CD4-positive, alpha-beta T cell treated with Interferon alpha-2 for 1 hour (primary cell): ENCODE measurements at places on chromosomes 12 and 14.

DNA sequence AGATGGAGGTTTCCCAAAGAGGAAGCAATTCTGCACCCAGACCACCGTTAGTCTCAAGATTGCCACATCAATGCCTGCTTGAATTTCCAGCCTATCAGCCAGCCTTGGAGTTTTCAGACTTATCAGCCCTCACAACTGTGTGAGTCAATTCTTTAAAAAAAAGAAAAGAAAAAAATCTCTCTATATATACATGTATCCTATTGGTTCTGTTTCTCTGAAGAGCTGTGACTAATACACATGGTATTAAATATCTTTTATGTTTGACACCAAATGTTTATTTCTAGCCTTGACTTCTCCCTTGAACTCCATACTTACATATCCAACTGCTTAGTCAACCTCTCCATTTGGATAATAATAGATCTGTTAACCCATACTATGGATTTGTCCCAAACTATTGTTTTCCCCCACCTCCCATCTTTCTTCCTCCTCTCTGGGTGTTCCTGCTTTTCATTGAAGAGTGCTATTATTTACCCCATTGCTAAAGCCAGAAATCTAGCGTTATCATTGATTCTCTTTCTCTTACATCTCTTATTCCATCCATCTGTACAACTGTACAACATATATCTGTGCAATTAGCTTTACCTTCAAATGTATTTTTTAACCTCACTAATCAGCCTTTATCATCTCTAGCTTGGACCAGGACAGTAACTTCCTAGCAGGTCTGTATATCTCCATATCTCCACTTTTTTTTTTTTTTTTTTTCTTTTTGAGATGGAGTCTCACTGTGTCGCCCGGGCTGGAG is 22.7 kb upstream of the EID3 start:
- no peak for DNase-seq

GRCh38 chr12:97259098-97259497 is 203.5 kb upstream of the RMST start:
- no peak for DNase-seq

- no peak for DNase-seq
Observed at GRCh38 chr12:4974217-4974616, 64.5 kb downstream of the KCNA1 start.

GRCh38 chr12:97452230-97452629 is 10.4 kb upstream of the RMST start:
- no peak for DNase-seq

- DNase-seq = no peak
Observed at GRCh38 chr12:107735763-107736162, 25.2 kb downstream of the PRDM4 start.

GRCh38 chr12:131332224-131332623 is 378.5 kb downstream of the ADGRD1 start:
- no peak for DNase-seq

DNA sequence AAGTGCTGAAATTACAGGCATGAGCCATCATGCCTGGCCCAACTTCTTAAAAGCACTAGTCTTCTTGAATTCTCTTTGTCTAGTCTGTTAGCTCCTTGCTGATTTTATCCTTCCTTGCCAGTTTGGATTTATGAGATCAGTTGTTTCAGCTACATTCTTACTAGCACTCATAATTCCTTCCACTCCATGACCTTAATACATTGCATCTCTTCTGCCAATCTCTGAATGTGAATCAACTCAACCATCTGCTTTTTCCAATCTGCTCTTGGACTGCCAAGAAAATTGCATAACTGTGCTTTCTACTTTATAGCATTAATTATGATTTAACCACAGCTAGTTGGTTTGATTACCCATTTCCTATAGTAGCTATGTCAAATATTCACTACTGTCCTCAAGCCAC is 14.9 kb upstream of the HEATR5A start:
- DNase-seq = no peak

DNA sequence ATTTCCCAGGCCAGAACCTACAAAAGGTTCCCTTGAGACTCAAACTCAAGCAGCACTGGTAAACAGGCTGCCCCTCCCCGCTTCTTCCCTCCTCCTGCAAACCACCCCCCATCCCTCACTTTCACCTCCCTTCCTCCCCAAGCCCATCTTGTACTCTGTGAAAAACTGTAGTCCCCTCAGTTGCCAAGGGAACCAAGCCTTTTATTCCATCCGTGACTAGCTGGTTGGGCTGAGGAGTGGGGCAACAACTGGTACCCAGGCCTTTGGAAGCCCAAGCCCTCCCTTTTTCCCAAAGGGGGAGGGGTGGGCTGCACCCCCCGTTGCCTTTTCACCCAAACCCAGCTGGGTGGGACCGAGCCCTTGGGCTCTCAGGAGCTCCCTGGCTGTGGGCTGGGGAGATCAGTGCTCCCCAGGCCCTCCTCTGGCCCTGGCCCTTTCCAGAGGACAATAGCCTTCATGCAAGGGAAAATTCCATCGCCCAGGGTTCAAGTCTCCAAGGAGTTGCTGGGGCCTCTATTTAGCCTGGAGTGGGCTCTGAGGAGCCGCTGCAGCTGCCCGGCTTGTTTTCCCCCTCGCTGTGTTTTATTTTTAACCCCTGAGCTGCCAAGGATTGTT is 61.9 kb downstream of the ZFP36L1 start:
- DNase-seq = no peak

DNA sequence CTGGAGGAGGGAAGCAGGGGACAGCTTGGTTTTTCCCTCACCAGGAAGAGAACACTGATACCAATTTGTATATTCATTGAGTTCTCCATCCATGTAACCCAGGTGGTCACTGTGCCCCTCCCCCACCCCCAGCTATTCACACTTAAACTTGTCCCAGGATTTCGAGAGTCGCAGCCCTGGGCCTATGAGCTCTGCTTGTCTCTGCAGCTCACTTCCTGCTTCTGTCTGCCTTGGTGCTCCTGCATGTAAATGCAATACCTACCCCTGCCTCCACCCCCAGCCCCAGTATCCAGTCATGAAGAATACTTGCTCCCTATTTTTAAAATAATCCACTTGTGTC is 452.2 kb downstream of the BCL11B start:
- DNase-seq = no peak

DNA sequence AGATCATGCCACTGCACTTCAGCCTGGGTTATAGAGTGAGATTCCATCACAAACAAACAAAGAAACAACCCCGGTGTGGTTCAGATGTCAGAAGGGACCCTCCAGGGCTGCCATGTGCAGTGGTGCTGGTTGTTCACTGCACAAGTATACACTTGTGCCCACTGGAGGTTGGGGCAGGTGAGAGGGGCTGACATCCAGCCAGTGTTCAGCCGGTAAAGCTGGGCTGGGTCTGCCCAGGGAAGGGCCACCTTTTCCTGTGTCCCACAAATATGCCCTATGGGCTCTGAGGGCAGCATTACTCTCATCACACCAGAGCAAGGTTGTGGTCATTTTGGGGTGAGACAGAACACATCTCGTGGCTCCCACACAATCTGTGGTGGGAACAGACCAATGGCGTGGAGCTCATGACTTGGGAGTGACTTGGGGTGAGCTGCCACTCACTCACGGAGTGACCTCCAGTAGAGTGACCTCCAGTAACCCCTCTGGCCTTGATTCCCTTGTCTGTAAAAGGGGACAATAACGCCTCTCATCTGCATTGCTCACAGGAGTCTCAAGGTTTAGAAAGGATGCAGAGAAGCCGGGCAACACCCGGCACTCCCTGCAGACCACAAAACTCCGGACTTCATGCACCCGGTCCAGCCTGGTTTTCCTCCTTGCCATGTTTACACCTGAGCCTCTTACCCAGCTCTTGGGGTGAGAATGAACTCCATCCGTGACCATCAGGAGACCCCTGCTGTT is 69.0 kb upstream of the VRK1 start:
- DNase-seq = no peak

DNA sequence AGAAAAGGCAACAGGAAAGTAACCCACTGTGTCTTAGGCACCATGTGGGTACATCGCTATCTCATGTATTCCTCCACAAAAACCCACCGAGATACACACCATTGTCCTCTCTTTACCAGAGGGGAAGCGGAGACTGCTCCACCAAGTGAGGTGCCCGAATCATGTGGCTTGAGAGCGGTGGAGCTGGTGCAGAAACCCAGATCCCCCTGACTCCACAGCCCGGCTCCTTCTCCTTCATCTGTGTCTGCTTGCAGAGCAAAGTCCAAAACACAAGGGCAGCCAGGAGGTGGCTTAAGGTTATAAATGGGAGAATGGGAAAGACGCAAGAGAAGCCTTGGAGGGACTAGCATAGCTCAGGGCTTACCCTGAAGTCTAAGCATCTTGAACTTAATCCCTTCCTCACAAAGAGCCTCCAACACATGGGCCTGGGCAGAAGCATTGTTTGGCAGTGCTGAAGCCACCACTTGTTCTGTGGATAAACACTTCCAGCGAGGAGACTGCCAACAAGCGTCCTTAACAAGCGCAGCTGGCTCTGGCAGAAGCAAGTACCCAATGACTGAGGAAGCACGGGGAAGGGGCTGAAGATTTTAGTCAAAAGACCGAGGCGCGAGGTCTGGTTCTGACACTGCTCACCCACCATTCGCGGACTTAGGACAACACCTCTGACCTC is 83.0 kb downstream of the TTC7B start:
- DNase-seq = no peak

DNA sequence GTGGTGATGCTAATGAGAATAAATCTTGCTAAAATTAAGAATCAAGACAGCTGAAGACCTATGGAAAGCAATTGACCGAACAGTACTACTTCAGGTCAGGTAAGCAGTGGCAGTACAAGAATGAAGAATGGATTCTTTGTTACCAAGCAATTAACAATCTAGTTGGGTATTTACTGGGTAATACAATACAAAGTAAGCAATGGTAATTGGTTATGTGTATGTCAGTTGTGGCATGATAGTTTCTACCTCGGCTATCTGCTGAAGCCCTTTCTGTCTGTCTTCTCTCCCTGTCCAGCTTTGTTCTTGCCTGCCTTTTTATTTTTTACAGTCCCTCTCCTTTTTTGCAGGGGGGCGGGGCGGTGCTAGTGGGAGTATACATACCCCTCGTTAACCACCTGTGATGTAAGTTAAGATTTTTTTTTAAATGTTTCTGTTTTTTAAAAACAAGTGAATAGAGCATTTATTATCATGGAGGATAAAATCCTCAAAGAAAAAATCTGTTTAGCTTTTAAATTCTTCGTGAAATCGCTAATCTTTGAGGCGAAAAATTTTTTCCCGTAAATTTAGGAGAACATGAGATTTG is 75.9 kb downstream of the RCOR1 start:
- DNase-seq = no peak

DNA sequence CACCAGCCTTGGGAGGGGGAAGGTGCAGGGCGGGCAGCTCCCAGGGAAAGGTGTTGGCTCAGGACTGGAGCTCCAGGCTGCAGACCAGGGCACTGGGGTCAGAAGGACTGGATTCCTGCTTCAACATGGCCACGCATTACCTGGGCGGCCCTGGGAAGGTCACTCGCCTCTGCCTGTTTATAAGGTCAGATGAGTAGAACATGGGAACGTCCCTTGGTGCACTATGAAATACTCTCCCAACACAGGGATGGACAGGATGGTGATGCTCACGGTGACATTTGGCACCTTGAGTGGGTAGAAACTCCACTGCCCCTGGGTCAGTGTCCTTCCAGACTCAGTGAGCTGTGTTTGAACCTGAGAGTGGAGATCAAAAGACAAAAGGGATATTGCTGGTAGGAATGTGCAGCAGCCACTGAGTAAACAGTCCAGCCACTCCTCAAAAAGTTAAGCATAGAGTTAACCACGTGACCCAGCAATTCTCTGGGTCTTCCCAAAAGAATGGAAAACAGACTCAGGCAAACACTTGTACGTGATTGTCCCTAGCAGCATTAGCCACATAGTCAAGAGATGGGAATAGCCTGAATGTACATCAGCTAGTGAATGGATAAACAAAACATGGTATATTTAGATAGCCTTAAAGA is 9.1 kb upstream of the BDKRB2 start:
- no peak for DNase-seq

DNA sequence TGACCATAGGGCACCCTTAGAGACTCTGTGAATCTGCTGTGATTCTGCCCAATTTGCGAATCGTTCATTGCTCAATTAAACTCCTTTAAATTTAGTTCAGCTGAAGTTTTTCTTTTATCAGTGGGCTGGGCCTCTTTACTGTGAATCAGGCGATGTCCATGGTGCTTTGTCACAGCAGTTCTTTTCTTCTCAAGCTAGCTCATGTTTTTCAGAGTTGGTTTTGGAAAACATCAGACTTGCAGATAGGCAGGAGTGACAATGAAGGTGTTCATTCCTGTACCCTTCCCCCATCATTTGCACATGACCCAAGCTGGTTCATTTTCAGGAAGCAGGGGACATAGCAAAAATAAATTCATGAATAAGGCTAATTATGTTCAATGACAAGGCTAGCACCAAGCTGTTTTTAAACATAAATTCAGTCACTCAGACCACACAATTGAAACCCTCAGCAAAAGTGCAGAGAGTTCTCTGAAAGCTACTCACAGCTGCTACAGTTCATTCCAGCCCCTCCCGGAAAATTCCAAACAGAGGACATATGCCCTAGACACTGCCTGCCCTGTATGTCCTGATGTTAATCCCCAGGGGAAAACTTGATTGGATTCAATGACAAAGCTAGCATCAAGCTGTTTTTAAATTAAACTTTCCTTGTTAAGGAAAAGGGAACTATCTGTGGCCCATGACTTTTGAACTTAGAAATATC is 383.3 kb downstream of the C12orf75 start:
- no peak for DNase-seq

GRCh38 chr14:99626041-99626648 is 18.8 kb upstream of the HHIPL1 start:
- no peak for DNase-seq

DNA sequence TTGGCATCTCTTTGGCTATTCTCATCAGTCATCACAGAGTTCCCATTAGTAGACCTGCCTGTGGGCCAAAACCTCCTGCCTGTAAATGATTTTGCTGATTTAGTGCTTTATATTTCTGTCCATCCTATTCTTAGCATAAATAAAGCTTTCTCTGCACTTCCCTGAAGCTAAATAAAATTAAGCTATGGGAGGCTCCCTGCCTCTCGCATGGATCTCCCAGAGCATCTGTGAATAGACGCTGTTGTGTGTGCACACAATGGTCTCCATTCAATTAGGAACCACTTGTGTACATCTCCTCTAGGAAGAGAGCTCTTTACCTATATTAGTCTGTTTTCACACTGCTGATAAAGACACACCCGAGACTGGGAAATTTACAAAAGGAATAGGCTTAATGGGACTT is 80.4 kb downstream of the PPFIBP1 start:
- no peak for DNase-seq

DNA sequence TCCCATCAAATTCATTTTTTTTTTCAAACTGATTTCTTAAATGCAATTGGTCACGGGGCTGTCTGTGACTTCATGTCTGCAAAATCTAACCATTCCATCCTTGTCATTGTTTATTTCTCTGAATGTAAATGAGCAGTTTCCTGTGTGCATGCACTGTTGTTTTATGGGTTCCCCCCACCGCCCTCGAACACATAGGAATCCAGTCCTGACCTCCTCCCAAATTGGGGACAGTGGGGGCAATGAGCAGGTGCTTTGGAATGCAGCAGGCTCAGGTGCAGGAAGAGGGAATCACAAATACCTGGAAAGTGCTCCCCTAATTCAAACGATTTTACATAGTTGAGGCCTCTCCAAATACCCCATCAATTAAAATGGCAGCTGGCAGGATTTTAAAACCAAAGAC is 62.6 kb upstream of the ESRRB start:
- no peak for DNase-seq

- no peak for DNase-seq
Observed at GRCh38 chr14:105863296-105864108, 337.1 kb downstream of the TMEM121 start.
